ENCODE measurements at places on chromosomes 3 and 15.

- DNase-seq: no peak
Measured at GRCh38 chr15:37100966-37101215, 542 bp upstream of the MEIS2 start.

DNA sequence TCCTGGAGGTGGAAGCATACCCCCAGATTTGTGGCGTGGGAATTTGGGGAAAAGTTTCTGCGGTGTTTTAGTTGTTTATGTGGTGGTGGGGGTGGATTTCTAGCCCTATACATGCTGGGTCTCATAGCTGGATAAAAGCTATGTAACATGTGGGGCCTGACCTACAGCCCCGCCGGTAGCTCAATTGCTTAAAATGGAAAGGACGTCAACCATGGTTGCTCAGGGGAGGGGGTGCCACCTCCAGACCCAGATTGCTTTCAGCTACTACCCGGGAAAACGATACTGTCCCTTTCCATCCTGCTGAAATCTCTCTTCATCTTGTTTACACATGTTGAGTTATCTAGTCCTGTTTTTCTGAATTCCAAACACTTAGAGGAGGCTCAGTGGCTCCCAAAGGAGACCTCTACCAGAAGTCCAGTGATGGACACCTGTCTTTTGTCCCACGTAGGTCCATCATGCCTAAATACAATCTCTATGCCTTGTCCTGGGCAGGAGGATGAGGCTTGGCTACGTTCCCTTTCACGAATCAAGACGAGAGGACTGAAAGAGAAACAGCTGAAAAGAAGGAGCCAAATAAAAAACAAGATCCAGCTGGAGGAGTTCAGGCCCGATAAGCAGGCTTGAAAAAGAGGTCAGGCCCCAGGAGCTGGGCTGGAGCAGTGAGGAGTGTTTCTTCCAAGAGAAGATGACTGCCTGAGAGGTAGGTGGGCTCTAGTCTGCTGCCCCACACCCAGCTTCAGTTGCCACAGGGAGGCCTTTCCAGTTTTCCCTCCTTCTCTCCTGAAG is 72.1 kb upstream of the TPRG1 start:
- no peak for DNase-seq

DNA sequence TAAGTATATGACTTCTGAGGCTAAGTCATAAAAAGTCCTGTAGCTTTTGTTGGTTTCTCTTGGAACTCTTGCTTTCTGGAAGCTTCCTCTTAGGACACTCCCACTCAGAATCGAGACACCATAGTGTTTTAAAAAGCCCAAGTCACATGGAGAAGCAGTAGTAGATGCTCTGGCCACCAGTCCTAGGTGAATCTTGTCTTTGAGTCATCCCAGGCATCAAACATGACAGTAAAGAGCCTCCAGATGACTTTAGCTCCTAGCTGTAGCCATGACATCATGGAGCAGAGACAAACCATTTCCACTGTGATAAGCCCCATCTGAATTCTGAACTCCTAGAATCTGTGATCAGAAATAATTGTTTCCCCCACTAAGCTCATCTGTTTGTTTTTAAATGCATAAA is 42.1 kb downstream of the ISL2 start:
- no peak for DNase-seq

GRCh38 chr15:50148362-50148963 is 29.4 kb upstream of the ATP8B4 start:
- no peak for DNase-seq

GRCh38 chr15:68930268-68931022 is at the start of gene SPESP1:
SPESP1 (plus strand) TSS chr15:68930525; CDS start chr15:68930654, 129 bp downstream.
- DNase-seq: no peak

DNA sequence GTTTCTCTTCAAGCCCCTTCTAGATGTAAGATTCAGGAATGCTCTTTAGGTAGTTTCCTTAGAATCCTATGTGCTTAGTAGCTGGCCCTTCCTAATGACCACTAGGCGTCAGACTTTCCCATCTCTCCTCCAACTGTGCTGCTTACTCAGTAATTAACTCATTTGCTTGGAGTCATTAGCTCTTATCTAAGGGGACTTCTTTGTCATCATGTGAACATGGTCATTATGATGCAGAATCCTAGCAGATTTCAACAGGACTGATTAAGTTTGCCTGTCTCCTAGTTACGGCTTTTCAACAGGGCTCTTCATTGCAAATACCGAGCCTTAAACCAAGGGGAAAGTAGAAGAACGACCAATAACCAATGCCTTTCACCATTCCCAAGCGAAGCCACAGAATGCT is 46.4 kb downstream of the GJD2 start:
- peak; percentile 22 for DNase-seq
